ENCODE measurements at places on chromosomes 1 and 21.

DNA sequence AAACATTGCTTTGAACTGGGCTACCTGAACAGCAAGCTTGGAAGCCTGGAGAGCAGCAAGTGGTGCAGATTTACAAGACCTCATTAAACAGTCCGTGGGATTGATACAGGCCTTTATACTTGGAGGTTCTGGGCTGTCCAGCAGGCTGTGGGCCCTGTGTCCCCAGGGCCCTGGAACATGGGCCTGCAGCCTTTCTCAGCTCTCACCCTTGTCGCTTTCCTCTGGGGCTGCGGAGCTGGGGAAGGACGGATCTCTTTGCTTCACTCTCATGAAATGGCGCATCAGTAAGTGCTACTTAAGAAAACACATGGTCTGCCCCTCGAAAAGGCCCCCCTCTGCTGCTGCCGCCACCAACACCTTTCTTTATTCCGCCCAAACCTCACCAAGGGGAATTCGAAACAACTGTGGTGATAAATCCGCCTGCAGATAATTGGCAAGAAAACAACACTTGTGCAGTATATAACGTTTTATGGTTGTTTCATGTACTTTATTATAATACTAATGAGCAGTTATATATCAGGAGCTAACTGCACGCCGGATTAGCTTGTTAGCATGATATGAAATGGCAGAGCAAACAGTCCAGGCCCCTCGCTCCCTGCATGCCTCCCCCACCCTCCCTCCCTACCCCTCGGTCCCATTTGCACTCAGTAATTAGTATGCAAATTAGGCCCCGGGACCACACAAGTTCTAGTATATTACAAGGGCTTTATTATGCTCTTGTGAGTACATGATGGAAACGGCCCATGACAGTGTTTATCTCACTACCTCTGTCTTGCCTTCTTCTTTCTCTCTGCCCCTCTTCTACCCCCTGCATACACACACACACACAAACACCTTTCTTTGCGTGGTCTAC is 131.5 kb downstream of the RNF220 start:
- DNase-seq = no peak

DNA sequence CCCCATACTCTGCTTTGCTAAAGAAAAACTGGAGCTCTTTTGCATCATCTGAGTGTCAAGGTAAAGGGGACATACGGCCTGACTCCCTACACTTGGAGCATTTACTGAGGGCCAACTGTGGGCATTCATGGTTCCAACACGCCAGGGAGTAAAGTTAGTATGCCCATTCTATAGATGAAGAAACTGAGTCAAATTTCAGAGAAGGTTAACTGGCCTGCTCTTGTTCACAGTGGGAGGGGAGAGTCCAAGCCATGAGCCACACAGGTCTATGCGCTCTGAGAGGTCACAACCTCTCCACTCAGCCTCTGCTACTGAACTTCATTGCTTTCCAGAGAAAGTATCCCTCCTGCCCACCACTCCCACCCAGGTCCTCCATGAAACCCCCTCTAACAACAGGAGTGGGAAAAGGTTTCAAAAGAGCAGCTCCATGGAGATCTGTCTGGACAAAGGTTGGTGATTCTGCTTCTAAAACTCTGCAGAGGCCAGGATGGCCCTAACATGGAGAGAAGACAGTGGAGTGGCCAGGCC is 6.8 kb upstream of the KCNN3 start:
- DNase-seq = no peak

DNA sequence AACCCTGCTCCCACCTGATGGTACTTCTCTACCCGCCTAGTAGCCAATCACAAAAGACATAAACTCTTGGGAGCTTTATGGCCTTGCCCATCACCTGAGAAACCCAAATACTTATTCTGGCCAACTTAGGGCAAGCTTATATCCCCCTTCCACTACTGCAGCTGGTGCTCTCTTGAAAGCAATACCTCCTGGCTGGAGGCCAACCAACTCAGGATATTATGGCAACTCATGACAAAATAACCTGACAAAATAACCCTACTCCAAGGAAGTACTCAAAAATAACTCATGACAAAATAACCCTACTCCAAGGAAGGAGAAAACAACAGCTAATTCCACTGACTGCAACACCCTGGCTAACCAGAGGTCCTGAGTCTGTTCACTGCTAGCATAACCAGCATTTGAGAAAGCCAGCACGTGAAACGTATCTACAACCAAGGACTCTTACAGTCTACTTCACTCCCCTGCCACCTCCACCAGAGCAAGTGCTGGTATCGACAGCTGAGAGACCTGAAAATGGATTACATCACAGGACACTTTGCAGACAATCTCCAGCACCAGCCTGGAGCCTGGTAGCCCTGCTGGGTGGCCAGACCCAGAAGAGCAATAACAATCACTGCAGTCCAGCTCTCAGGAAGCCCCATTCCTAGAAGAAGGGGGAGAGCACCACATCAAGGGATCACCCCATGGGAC is 179.9 kb downstream of the COL24A1 start:
- DNase-seq = no peak

DNA sequence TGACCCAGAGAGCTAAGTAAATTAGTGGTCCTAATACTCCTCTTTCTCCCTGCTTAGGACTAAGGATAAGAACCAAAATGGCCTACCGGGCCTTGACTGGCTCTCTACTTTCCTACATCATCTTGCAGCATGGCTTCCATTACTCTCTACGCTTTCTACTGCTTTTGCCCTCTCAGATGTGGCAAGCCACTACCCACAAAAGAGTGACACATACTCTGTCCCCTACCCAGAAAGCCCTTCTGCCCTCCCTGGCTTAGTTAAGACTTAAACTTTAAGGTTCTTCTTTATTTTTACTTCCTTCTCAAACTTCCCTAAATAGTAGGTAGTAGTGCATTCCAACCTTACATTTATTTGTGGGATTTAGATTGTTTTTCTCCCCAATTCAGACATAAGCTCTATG is 228.1 kb downstream of the TPR start:
- DNase-seq = no peak

- DNase-seq = no peak
Measured at GRCh38 chr1:74824497-74825107, 91.7 kb downstream of the TYW3 start.

GRCh38 chr1:217525773-217526490 is 105.0 kb downstream of the GPATCH2 start:
- no peak for DNase-seq

- DNase-seq = no peak
Measured at GRCh38 chr1:12501661-12502060, 116.3 kb downstream of the DHRS3 start.

DNA sequence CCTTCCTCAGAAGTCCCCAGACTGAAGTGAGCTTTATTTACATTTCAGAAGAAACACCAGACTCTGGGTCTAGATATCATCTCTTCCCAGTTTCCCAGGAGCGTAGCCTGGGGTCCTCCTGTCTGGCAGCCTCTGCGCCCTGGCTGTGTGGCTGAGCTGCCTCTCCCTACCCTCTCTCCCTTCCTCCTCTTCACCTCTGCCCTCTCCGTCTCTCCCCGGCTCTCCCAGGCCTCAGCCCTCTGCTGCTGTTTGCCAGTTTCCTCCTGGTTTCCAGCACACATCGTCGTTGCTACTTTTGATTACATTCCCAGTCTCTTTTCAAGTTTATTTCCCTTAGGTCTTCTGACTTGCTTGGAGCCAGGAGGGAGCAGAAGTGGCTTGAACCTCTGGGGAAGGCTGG is 91.1 kb upstream of the DISP3 start:
- DNase-seq = no peak

- no peak for DNase-seq
Measured at GRCh38 chr1:65964123-65964522, 171.4 kb downstream of the PDE4B start.

- DNase-seq = no peak
Measured at GRCh38 chr1:241129207-241129960, 227.6 kb downstream of the RGS7 start.

DNA sequence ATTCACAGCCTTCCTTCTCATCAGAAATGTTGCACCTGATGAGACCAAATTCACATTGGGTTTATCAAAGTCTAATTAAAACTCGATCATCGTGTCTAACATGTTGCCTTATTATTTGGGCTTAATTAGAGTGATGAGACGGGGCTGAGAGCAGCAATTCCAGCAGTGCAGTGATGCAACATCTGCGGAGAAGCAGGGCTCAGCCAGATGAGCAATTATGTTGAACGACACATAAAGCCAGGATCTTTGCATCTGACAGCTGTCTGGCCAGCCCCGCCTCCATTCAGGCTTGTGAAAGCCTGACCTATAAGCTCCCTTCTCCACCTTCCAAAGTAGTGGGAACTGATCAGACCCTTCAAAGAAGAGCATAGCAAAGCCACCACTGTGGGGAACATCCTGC is 109.8 kb downstream of the C1orf94 start:
- no peak for DNase-seq

- DNase-seq = no peak
Measured at GRCh38 chr1:211687462-211688215, 12.2 kb upstream of the NEK2 start.

DNA sequence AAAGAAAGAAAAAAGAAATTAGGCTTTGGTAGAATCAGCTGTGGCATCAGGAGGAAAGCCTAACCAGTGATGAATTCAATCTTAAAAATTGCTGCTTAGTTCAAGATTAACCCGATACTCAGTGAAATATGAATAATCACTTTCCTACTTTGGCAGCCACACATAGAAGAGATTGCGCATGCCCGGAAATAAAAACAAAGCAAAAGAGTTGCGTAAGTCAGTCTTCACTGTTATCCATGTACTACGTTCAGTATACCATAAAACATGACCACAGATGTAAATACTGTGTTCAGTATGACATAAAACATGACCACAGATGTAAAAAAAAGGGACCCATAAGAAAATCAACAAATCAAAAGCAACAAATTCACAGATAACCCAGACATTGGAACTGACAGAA is 19.2 kb downstream of the CD1D start:
- no peak for DNase-seq

- no peak for DNase-seq
Measured at GRCh38 chr1:26784023-26784871, 3.5 kb upstream of the PIGV start.

DNA sequence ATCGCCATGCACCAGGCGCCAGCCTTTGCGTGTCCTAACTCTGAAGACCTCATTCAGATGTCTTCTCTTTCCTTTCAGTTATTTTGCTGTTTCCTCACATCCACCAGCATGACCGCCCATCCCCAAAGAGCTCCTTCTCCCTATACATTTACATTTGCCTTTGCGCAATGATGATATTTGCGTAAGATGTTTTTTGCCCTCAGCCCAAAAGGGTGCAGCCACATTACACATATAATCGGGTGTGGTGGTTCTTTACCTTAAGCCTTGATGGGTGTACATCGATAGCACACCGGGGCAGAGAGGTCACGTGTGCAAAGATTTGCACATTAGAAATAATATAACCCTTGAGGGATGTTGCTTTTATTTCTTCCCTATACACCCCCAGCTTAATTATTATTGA is 192.8 kb downstream of the HUNK start:
- no peak for DNase-seq

DNA sequence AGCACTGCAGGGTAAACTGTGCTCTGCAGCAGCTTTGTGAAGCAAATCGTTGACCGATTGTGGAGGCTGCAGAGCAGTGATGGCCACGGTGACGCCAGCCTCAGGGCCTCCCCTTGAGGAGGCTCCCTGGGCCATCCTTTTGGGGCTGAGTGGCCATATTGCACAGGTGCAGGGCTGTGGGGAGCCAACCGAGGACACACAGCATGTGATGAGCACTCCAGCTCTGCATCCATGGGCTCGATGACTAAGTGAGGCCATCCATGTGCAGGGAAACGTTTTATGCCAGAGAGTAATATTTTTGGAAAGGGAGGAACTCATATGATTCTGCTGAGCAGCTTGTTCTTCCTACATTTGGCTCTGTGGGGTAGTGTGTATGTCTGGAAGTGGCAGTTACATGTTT is 24.6 kb downstream of the KCNK1 start:
- no peak for DNase-seq

- DNase-seq = no peak
Measured at GRCh38 chr1:82317671-82318070, 516.9 kb downstream of the ADGRL2 start.

GRCh38 chr1:173429471-173430402 is 47.4 kb upstream of the PRDX6 start:
- peak; percentile 53 for DNase-seq

GRCh38 chr1:92026806-92027205 is 3.0 kb upstream of the EPHX4 start:
- DNase-seq = no peak

DNA sequence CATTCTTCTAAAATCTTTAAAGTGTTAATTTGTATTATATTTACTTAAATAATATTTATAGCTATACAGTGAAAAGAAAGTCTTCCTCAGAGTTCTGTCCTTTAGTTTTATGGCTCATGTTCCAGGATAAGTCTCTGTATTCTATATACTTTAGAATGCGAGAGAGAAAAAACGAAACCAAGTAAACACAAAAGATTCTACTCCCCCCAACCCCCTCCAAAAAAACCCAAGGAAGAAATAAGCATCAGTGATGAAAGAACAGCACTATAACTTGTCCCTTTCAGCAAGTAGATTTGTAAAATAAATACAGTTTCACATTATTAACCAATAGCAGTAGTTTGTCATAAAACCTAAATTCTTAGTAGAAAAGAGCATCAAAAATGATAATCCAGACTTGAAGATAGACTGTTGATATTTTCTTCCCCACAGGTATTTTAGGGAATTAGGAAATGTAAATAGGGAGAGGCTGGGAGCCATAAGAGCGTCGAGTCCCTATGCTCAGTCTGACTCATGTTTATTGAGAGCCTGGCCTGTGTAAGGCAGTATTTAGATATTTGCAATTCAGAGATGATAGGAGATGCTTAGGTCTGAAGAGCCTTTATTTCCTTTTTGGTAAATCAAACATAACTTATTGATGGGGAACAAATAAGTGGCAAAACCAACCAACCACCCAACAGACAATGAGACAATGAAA is 35.5 kb downstream of the CDC14A start:
- no peak for DNase-seq

DNA sequence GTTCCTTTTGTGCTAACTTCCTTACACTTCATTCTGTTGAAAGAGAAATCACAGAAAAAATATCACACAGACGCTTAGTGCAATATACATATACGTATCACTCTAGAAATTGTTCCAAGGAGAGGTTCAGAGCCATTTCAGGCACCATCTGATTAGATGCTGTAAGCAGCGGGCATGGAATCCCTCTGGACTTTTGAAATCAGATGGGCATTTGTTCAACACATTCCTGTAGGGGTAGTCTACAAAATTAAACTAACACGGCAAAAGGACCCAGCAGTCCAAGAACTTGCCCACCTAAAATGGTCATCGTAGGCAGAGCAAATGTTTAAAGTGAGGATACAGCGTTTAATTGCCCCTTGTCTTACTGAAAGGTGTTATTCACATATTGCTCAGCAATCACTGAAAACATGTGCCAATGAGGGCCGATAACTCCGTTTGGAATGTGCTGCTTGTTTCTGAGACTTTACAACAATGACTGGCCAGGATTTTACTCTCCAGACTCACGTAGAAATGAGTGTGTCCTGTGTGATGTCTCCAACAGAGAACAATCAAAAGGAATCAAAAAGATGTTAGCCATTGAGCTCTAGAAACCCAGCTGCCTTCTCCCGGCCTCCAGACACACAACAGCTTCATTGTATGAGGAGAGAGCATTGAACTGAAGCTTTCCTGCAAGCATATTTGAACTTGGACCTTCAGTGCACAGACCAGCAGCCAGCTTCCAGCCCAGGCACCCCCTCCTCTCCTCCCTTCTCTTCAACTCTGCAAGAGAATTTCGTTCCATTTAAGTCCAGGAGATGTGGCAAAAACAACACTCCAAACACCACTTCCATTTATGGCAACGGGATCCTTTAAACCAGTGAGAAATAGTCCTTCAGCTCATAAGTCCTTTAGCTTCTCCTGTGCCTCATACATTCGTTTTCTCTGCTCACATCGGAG is 32.1 kb upstream of the ADORA3 start:
- no peak for DNase-seq

All from stimulated activated naive CD8-positive, alpha-beta T cell treated with anti-CD3 and anti-CD28 coated beads, Interleukin-15, amount 100 ng/mL, for 72 hours (primary cell).